ENCODE measurements at places on chromosomes 2 and 18. TPM values are rescaled to one million over a fixed set of nuclear protein-coding genes. Genes with fewer than 3 reads are reported as not detected.

SLC4A3 gene
- 0.40 TPM for total RNA-seq

ALLC gene
- total RNA-seq: not detected

CAVIN2 gene
- total RNA-seq: 17.4 TPM

CKAP2L gene
- total RNA-seq: 9.1 TPM

GYPC gene
- 83.0 TPM for total RNA-seq

OBSL1 gene
- 43.8 TPM for total RNA-seq

RFX8 gene
- total RNA-seq: 20.3 TPM

REG3G gene
- total RNA-seq: not detected

KCNF1 gene
- under 0.01 TPM for total RNA-seq

ANKRD39 gene
- total RNA-seq: 6.2 TPM

BCL11A gene
- under 0.01 TPM for total RNA-seq

SULT1C4 gene
- total RNA-seq: 0.19 TPM

FSHR gene
- total RNA-seq: not detected

SGPP2 gene
- total RNA-seq: not detected

TP53I3 gene
- total RNA-seq: 30.1 TPM

TUBA4B gene
- total RNA-seq: not detected

MFF gene
- 81.9 TPM for total RNA-seq

SNORC gene
- 0.93 TPM for total RNA-seq

TDRD15 gene
- total RNA-seq: not detected

SCN9A gene
- 0.40 TPM for total RNA-seq

MATN3 gene
- total RNA-seq: 0.26 TPM

KATNAL2 gene
- total RNA-seq: 4.1 TPM

NCKAP5 gene
- total RNA-seq: 1.2 TPM

MAP3K19 gene
- total RNA-seq: not detected

C2orf78 gene
- not detected for total RNA-seq

NCKAP1 gene
- 131 TPM for total RNA-seq

SIX2 gene
- total RNA-seq: 0.75 TPM

SNX17 gene
- 136 TPM for total RNA-seq

SP100 gene
- total RNA-seq: 155 TPM

NT5C1B gene
- total RNA-seq: not detected

MFSD2B gene
- under 0.01 TPM for total RNA-seq

EXOC6B gene
- 31.2 TPM for total RNA-seq

POU3F3 gene
- total RNA-seq: 0.06 TPM

TRPM8 gene
- total RNA-seq: 0.53 TPM

LRATD1 gene
- total RNA-seq: 0.26 TPM

CYRIA gene
- total RNA-seq: 1.5 TPM

PARD3B gene
- total RNA-seq: 6.2 TPM

MYO7B gene
- total RNA-seq: 0.06 TPM

HOXD9 gene
- total RNA-seq: not detected

AQP12B gene
- not detected for total RNA-seq

NR4A2 gene
- 9.4 TPM for total RNA-seq

MSTN gene
- under 0.01 TPM for total RNA-seq

TRIM54 gene
- total RNA-seq: 0.13 TPM

TMEM37 gene
- 0.13 TPM for total RNA-seq

GRB14 gene
- 6.1 TPM for total RNA-seq

ERFE gene
- 0.92 TPM for total RNA-seq

LGALSL gene
- 11.1 TPM for total RNA-seq

CACNB4 gene
- 1.3 TPM for total RNA-seq

ARHGEF4 gene
- 1.3 TPM for total RNA-seq

MAL gene
- total RNA-seq: not detected

LNPK gene
- 36.5 TPM for total RNA-seq

SERPINB12 gene
- total RNA-seq: not detected

UPP2 gene
- total RNA-seq: not detected

All from aortic smooth muscle cell (primary cell).